ENCODE measurements at places on chromosomes 13 and 19. TPM values are rescaled to one million over a fixed set of nuclear protein-coding genes. Genes with fewer than 3 reads are reported as not detected.

The NUP58 gene
- total RNA-seq = 39.5 TPM

The ZNF773 gene
- total RNA-seq = 25.2 TPM

The IRGC gene
- total RNA-seq = not detected

The C1QTNF9 gene
- total RNA-seq = 0.33 TPM

The IZUMO2 gene
- total RNA-seq = not detected

The CATSPERD gene
- total RNA-seq = not detected

The CLEC17A gene
- total RNA-seq = 4.3 TPM

The SULT2A1 gene
- total RNA-seq = not detected

The PLIN4 gene
- 0.36 TPM for total RNA-seq

The F2RL3 gene
- not detected for total RNA-seq

The ZNF331 gene
- total RNA-seq = 52.4 TPM

The ZNF296 gene
- 2.3 TPM for total RNA-seq

The GFY gene
- total RNA-seq = not detected

DNA sequence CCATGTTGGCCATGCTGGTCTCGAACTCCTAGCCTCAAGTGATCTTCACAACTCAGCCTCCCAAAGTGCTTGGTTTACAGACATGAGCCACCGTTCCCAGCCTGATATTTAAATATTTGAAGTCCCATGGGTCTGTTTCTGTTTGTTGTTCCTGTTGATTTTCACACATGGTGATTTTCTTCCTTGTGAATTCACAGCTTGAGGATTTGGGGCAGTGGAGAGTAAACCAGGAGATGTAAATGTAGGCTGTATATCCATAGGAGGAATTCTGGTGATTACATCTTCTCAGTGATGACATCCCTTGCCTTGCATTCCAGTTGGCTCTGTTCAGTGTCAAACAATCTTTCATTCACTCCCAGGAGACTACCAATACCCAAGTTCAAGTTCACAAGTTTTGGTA lies 471.9 kb downstream of the KCTD12 start:
- H3K4me3 ChIP-seq = no peak overlapping the region
- H3K27ac ChIP-seq = no peak overlapping the region
- no peak for DNase-seq
- peaks cover 6% of the 10 kb centered on the region for H3K4me1 ChIP-seq
- peaks cover 3% of the 10 kb centered on the region for H3K27me3 ChIP-seq

DNA sequence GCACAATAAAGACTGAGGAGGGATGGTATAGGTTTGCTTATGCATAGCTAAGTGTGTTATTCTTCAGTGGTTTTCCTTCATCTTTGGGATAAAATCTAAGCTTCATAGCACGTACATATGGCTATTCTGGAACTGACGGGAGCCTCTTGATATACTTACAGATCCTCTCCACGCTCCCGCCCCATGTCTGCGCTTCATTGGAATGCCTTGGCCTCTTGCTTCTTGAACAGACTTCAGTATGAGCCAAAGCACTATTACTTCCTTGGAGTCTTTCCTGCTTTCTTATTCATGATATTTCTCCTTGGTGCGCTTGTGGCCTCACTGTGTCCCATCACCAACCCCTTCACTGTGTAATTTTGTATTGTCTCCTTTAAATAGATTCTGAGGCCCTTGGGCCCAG lies 111.1 kb upstream of the RNF113B start:
- H3K27me3 ChIP-seq = peaks cover 15% of the 10 kb centered on the region
- no peak overlapping the region for H3K27ac ChIP-seq
- no peaks in the 10 kb centered on the region for H3K4me1 ChIP-seq
- H3K4me3 ChIP-seq = no peak overlapping the region

GRCh38 chr13:30079501-30079900 lies 227.8 kb downstream of the KATNAL1 start:
- no peak overlapping the region for H3K4me3 ChIP-seq
- no peak overlapping the region for H3K27ac ChIP-seq
- peaks cover 2% of the 10 kb centered on the region for H3K36me3 ChIP-seq
- DNase-seq = no peak

DNA sequence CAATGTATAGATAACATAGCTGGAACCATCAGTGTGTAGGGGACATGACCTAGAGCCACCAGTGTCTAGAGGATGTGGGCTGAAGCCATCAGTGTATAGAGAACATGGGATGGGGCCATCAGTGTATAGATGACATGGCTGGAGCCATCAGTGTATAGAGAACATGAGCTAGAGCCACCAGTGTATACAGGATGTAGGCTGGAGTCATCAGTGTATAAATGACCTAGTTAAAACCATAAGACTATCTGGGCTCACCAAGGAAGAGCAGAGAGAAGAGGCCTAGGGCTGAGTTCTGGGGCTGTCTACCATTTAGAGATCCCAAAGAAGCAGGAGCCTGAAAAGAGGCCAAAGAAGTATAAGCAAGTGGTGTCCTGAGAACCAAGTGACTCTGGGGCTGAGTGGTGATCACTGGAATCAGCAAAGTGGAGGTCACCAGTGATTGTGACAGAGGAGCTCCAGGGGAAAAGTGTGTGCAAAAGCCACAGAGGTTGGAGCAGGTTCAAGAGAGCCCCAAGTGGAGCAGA lies 41.0 kb downstream of the RFX2 start:
- H3K36me3 ChIP-seq = no peaks in the 10 kb centered on the region
- H3K4me1 ChIP-seq = peaks cover 32% of the 10 kb centered on the region
- no peak for DNase-seq
- peaks cover 4% of the 10 kb centered on the region for H3K27me3 ChIP-seq

- H3K36me3 ChIP-seq = no peaks in the 10 kb centered on the region
- H3K4me1 ChIP-seq = no peaks in the 10 kb centered on the region
- H3K27me3 ChIP-seq = no peaks in the 10 kb centered on the region
Observed at GRCh38 chr13:31697290-31697689, 42.0 kb upstream of the RXFP2 start.

DNA sequence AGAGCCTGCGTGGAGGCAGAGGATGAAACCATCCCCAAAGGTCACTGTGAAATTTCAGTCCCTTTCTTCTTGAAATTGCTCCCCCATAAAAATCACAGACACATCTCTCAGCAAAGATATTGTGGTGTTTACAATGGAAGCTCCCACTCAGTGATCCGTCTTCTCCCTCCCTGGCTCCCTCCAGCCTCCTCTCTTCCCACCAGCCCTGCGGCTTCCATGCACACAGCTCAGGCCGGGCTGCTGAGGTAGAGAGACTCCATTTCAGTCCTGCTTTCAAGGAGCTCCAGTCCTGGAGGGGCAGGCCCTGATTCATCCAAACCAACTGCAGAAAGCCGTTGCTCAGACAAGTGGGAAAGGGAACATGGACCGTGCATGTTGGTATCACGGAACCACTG lies 24.0 kb upstream of the MIER2 start:
- H3K27me3 ChIP-seq = peaks cover 11% of the 10 kb centered on the region
- H3K4me3 ChIP-seq = no peak overlapping the region
- no peaks in the 10 kb centered on the region for H3K36me3 ChIP-seq
- H3K4me1 ChIP-seq = no peaks in the 10 kb centered on the region

DNA sequence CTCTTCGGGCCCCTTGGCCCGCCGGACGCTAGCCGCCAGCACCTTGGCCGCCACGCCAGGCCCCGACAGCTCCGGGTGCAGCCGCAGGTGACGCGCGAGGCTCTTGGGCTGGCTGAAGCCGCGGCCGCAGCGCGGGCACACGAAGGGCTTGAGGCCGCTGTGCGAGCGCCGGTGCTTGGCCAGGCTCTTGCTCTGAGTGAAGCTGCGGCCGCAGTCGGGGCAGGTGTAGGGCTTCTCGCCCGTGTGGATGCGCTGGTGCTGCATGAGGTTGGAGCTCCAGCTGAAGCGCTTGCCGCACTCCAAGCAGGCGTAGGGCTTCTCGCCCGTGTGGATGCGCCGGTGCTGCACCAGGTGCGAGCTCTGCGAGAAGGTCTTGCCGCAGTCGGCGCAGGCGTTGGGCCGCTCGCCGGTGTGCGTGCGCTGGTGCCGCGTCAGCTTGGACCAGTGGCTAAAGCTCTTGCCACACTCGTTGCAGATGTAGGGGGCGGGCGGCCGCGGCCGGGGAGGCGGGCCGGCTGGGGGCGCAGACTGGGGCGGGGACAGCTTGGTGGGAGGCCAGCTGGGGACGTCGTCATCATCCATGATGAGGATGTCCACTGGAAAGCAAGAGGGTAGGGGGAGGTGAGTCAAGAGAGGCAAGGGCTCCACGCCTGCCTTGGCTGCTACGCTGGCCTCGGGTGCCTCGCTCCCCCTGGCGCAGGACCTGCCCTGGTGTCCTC lies 32.4 kb downstream of the ZNF787 start:
- no peaks in the 10 kb centered on the region for H3K27me3 ChIP-seq
- peaks cover 3% of the 10 kb centered on the region for H3K4me1 ChIP-seq
- no peak for DNase-seq
- H3K4me3 ChIP-seq = no peak overlapping the region

GRCh38 chr13:43428545-43429296 lies 358.1 kb downstream of the ENOX1 start:
- no peak overlapping the region for H3K27ac ChIP-seq
- no peaks in the 10 kb centered on the region for H3K36me3 ChIP-seq
- H3K4me3 ChIP-seq = no peak overlapping the region
- no peak for DNase-seq
- H3K27me3 ChIP-seq = no peaks in the 10 kb centered on the region
- H3K4me1 ChIP-seq = no peaks in the 10 kb centered on the region

GRCh38 chr19:54162241-54162805 lies 2.8 kb upstream of the LENG1 start:
- peak overlapping the region; percentile 83 for H3K27ac ChIP-seq
- peaks cover 58% of the 10 kb centered on the region for H3K4me1 ChIP-seq
- peak overlapping the region; percentile 91 for H3K4me3 ChIP-seq
- DNase-seq = peak; percentile 74
- no peaks in the 10 kb centered on the region for H3K27me3 ChIP-seq
- H3K36me3 ChIP-seq = peaks cover 2% of the 10 kb centered on the region

- peaks cover 36% of the 10 kb centered on the region for H3K36me3 ChIP-seq
- H3K27me3 ChIP-seq = no peaks in the 10 kb centered on the region
- peak overlapping the region; percentile 93 for H3K27ac ChIP-seq
- peaks cover 23% of the 10 kb centered on the region for H3K4me1 ChIP-seq
- peak overlapping the region; percentile 91 for H3K4me3 ChIP-seq
Observed at GRCh38 chr19:19661675-19662251, 1.7 kb downstream of the ATP13A1 start.

DNA sequence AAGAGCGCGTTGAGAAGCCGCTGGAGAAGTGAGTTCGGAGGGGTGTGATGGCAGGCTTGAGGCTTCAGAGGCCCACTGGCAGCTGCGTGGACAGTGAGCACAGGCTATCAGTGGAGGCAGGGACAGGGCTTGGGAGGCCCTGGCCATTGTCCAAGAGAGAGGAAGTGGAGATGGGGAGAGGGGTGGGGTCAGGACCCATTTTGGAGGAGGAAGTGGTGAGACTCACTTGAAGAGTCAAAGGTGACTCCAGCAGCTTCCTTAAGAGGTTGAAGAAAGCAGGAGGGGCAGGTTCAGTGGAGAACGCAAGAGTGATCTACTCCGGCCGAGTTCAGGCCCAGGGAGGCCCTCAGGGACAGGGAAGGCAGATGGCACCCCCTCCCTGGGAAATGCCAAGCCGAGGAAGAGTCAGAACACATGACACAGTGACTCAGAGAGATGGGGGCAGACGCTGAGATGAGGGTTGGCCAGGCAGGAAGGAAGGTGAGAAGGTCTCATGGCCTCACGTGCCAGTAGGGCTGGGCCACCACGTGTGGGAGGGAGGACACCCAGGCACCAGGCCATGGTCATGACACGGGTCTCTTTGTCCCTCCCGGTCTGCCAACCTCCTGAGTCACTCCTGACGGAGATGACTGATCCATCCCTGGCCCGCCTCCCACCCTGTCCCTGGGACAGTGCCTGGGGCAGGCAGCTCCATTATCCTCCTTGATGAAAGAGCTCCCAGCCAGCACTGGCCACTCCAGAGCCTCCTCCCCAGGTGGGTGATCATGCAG lies 10.1 kb upstream of the CD22 start:
- no peak for DNase-seq
- peaks cover 1% of the 10 kb centered on the region for H3K27me3 ChIP-seq
- peaks cover 4% of the 10 kb centered on the region for H3K36me3 ChIP-seq
- peaks cover 8% of the 10 kb centered on the region for H3K4me1 ChIP-seq
- peak overlapping the region; percentile 60 for H3K27ac ChIP-seq

- peaks cover 2% of the 10 kb centered on the region for H3K36me3 ChIP-seq
- no peak for DNase-seq
- H3K27ac ChIP-seq = peak overlapping the region; percentile 53
- H3K4me1 ChIP-seq = peaks cover 89% of the 10 kb centered on the region
Observed at GRCh38 chr13:40963927-40964326, 55.2 kb downstream of the ELF1 start.

- H3K4me1 ChIP-seq = no peaks in the 10 kb centered on the region
- no peak overlapping the region for H3K27ac ChIP-seq
- DNase-seq = no peak
- no peak overlapping the region for H3K4me3 ChIP-seq
- H3K27me3 ChIP-seq = peaks cover 2% of the 10 kb centered on the region
Observed at GRCh38 chr13:33496336-33496735, 210.8 kb upstream of the STARD13 start.

GRCh38 chr19:16614941-16615340 lies 13.1 kb downstream of the MED26 start:
- DNase-seq = no peak
- peak overlapping the region; percentile 9 for H3K4me3 ChIP-seq
- H3K27me3 ChIP-seq = no peaks in the 10 kb centered on the region
- H3K27ac ChIP-seq = peak overlapping the region; percentile 70
- peaks cover 80% of the 10 kb centered on the region for H3K4me1 ChIP-seq
- no peaks in the 10 kb centered on the region for H3K36me3 ChIP-seq
